Activated T-helper 1 cell treated with Interleukin-2 at 50 U/mL for 16 hours (primary cell): ENCODE measurements at places on chromosomes 5 and 9.

- no peak for DNase-seq
Observed at GRCh38 chr9:94018628-94019027, 63.5 kb upstream of the BARX1 start.

DNA sequence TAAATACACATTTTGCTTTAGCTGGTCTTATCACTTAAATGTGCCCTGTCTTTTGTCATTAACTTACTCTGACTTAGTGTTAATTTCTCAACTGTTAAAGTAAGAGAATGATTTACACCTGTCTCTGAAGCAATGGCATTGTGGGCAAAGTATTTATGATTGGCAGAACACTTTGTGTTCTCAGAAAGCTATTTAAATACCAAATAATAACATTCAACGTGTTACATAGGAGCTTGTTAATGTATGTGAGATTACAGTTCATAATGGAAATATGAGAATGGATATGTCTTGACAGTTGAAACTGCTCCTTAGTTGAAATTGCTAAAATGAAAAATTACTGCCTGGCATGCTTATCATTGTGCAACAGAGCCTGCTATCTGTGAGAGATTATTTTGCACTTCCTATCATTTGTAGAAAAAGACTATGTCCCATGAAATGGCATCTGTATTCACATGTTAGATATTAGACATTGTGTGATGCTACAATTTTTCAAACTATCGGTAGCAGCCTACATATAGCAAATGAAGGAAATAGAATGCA lies 46.1 kb downstream of the PRR16 start:
- no peak for DNase-seq

- no peak for DNase-seq
Observed at GRCh38 chr9:20618361-20618802, 3.9 kb downstream of the MLLT3 start.

DNA sequence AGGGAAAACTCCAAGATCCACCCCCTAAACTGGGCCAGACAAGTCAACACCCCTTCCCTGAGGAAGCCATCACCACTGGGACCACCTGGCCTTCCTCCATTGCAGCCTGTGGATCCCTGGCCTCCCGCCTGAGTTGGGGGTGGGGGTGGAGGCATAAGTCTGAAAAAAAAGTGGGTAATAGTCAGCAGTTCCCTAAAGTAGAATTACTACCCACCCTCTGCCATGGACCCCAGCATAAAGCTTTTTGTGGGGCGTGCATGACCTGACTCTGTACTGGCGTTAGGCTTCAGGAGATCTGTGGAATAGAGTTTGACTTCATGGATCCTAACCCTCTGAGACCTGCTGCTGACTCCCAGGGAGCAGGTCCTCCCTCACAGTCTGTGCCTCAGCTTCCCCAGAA lies 2.0 kb upstream of the CXXC5 start:
- no peak for DNase-seq

GRCh38 chr5:167598166-167598565 lies 693.3 kb upstream of the WWC1 start:
- no peak for DNase-seq
